ENCODE measurements at places on chromosomes 13 and 19.

DNA sequence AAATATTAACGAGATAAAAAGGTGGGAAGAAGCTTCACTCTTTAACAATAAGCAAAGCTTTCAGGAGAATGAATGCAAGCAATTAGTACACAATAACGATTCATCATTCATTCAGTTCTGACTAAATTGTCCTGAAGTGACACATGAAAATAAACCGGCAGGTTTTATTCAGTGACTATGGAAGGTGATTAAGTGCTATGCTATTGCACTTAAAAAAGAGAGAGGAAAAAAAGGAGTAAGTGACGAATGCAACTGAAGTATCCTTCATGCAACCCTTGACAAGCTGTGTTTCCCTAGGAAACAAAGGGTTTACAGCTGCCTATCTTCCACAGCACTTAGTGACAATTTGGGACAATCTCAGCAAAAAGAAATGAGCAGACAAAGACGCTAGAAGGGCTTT, 1.4 kb downstream of the LIG4 start:
- DNase-seq: no peak

DNA sequence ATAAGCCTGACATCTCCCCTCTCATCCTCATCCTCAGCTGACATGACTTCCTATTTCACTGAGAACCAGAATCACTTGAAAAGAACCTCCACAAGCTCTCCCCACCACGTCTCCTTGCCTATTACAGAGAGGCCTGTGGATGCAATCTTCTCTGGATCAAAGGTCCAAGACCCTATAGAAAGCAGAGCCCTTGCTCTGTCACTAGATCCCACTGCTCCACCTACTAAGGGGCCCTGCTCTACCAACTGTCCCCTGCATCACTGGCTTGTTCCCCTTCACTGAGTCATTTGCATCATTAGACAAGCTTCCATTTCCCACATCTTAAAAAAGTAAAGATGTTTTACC, 40.8 kb downstream of the RCBTB2 start:
- DNase-seq: no peak

DNA sequence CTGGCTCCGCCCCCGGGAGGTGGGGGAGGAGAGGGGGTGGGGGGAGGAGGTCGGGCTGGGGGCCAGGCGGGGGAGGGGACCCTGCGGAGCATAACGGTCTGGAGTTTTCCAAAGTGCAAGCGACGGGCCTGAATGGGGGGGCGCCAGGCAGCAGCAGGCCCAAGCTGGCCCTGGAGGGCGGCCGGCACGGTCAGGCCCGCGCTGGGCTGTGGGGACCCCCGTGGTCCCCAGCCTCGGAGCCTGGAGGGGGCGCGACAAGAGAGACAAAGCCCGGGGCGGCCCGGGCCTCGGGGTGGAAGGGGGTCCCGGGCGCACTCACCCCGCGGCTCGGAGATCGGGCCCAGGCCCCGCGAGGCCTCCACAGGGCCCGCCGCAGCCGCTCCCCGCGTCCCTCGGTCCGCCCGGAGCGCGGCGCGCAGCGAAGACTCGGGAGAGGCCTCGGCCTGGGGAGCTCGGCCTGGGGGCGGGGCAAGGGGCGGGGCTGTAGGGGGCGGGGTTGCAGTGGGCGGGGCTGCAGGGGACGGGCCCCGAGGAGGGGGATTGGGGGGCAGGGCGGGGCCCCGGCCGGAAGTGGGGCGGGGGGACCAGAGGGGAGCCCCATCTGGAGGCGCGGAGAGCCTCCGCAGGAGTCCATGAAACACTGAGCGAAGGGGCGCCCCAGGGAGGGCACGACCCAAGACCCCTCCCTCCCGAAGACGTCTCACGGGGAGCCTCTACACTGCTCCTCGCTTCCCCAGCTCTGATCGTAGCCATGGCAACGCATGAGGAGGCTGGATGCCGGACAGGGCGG, 47.6 kb downstream of the PTPRS start:
- peak; percentile 94 for DNase-seq

- no peak for DNase-seq
Measured at GRCh38 chr19:8640402-8641004, 10.1 kb downstream of the NFILZ start.

- DNase-seq: no peak
Measured at GRCh38 chr19:7194566-7194965, 99.6 kb downstream of the INSR start.
